Activated CD4-positive, alpha-beta T cell treated with anti-CD3 and anti-CD28 coated beads, Interleukin-2, amount 10 ng/mL, durations not matched to agents 24 days and 14 days (primary cell): ENCODE measurements at places on chromosomes 1 and 21. TPM values are rescaled to one million over a fixed set of nuclear protein-coding genes. Genes with fewer than 3 reads are reported as not detected.

- no peak for DNase-seq
Measured at GRCh38 chr1:114618606-114619005, 37.2 kb upstream of the BCAS2 start.

GRCh38 chr1:61116421-61116820, 34.1 kb downstream of the NFIA start:
- no peak for DNase-seq

- no peak for DNase-seq
Measured at GRCh38 chr1:27591622-27592021, 12.3 kb downstream of the AHDC1 start.

DNA sequence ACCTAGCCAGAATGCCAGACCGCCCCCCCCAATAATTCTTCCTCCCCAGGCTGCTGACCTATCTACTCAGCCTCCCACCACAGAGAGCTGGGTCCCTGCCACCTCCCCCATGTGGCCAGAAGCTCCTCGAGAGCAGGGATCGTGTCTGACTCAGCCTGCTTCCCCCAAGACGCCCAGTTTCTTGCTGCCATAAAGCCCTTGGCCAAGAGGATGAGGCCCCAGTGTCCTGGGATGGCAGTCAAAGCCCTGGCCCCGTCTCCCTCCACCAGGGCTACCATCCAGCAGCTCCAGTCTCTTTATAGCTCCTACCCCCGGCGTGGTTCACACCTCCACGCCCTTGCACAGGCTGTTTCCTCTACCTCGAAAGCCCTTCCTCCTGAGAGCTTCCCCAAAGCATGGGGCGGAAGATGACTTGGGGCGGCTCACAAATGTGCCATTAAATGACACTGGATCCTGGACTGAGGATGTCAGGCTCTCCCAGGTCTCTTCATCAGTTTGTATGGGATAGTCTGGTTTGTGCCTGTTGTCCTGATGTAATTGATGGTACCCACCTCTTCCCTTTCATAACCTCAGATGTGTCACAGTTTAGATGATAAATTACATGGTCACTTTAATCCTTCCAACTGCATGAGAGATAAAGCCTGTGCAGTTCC, 13.2 kb downstream of the ADGRB2 start:
- peak; percentile 66 for DNase-seq

DNA sequence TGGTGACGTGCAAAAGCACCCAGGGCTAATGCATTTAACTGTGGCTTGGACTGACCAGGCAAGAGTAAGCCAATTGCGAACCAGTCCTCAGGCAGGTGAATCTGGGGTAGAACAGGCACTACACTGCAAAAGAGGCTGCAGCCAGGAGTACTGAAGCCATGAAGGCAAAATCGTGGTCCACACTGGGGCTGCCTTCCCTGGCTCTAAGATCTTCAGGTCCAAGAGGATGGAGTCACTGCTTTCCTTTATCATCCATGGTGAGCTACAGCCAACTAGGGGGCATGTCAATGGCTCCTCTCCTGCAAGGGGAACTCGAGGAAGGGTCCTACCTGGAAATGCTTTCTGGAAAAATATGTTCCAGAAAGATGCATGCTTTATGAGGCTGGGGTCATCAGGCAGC, 100.6 kb upstream of the AJAP1 start:
- no peak for DNase-seq

DNA sequence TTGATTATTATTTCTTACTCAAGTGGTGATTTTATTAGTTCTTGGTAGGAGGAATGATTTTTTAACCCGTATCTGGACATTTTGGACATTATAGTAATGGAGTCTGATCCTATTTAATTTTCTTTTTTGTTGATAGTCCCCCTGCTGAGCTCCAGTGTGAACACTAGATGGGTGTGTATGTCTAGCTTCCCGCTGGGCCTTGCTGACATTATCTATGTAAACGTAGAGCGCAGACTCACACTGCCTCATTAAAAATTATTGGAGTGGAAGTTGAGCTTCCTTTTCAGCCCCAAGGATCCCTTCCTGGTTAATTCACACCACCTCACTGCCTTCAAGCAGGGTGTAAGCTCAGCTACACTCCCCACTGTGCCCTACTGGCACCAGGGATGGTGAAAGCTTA, 467.6 kb upstream of the PKN2 start:
- no peak for DNase-seq

GRCh38 chr1:184945678-184946412, 28.5 kb downstream of the NIBAN1 start:
- no peak for DNase-seq

- no peak for DNase-seq
Measured at GRCh38 chr21:42039911-42040351, 29.8 kb upstream of the ZBTB21 start.

- DNase-seq = no peak
Measured at GRCh38 chr1:164759144-164759920, 200.3 kb downstream of the PBX1 start.

- no peak for DNase-seq
Measured at GRCh38 chr1:203638950-203639349, 12.3 kb downstream of the ATP2B4 start.

GRCh38 chr1:41161846-41162245, 80.3 kb downstream of the SCMH1 start:
- no peak for DNase-seq

DNA sequence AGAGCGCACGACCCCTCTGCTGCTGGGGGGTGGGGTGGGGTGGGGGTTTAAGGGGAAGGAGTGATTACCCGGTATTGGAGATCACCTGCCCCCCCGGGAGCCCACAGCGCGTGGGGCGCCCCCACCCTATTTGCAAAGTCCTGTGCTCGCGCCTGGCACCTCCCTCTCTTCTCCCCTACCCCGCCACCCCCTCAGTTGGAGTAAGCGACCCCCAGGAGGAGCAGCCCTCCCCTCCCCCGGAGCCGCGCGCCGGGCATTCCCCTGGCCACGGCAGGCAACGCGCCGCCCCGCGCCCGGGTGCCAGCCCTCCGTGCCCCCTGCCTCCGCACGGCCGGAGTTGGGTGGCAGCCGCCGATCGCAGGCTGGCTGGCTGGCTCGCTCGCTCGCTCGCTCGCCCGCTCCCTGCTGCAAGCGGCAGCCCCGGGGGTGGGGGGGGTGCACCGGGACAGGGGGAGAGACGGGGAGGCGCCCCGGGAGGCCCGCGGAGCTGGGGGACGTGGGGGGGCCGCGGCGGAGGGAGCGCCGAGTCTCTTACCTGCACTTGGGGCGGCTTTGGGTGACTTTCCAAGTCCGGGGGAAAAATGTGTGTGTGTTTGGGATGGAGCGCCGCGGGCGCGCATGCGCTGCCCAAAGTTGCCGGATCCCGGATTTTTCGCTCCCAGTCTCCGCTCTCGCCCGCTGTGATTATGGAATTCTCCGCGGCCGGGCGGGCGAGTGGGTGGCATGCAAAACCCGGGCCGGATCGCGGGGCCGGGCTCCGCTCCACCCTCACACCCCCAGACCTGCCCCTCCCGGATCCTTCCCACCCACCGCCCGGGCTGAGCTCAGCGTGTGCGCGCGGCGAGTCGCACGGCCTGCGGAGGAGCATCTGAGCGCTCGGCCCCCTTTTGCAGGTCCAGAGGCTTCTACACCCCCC, at the start of gene CASZ1:
CASZ1 (minus strand) TSS at position 618 of the 916 bp plus-strand sequence. CDS start 102,757 bp downstream, outside the sequence.
- DNase-seq = no peak

DNA sequence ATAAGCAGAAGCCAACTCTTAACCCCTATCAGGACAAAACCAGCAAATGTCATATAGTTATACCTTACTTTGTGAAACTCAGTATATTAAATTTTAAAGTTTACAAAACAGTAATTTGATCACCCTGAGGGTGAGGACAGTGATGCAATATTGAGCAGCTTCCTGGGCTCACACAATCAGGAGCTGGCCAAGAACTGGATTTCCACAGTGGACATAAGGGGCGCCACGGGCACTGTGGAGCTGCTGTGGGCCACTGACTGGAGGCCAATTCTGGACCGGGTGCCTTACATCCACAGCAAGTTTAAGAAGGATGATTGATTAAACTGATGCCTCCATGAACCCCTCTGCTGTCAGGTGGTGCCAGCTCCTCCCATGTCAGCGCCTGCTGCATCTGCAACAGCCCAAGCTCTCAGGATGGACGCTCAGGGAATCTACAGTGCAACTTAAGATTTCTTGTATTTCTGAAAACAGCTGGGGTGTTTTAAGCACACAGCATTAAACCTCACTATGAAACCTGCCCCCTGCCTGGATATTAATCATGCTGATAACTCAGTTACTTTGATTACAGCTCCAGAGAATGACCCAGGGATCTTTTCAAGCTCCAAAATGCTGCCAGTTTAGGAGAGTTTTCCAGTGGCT, 55.9 kb downstream of the TOR3A start:
- DNase-seq = no peak

DNA sequence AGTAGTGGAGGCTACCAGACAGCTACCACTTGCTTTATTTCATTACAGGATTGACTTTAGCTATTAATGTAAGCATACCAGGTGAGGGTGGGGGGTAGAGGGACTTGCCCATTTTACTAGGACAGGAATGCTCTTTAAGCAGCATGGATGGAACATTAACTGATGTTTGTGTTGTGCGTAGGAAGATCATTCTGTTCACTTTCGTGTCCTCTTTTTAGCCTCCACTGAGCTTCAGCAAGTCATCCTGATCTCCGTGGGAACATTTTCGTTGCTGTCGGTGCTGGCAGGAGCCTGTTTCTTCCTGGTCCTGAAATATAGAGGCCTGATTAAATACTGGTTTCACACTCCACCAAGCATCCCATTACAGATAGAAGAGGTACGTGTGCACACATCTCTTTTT, 29.3 kb downstream of the IFNGR2 start:
- DNase-seq = no peak

DNA sequence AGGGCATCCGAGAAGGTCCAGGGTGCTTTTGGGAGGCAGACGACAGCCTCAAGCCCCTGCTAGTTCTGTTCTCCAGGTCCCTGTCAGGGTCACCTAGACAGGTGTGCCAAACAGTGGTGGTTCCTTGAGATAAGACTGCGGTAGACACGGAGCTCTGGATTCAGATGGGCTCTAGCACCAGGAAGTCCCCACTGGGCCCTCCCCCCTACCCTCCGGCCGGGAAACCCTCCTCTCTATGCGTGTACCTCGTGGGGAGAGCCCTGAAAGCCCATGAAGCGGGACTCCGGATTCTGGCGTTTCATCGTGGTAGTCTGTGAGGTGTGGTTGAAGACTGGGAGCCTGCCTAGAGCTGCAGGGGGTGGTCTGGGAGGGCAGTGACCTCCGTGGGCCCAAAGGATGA, 2.1 kb upstream of the KCNA2 start:
- no peak for DNase-seq

GRCh38 chr1:235006132-235006721, 122.4 kb downstream of the TOMM20 start:
- DNase-seq = peak; percentile 79

DNA sequence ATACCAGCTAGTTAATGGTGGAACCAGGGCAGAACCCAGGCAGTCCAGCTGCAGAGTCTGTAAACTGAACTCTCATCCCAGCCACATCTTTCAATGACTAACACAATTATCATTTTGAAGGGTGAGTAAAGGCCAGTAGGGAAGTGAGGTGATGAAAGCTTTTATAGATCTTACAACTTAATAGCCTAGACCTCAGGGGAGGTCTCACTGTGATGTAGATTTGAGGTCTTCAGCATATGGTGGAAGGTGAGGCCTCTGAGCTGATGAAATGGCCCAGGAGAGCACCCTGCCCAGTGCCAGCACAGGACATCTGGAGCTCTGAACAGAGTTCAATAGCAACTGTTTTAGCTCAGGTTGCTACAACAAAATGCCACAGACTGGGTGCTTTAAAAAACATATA, 44.8 kb upstream of the POU2F1 start:
- DNase-seq = no peak

DNA sequence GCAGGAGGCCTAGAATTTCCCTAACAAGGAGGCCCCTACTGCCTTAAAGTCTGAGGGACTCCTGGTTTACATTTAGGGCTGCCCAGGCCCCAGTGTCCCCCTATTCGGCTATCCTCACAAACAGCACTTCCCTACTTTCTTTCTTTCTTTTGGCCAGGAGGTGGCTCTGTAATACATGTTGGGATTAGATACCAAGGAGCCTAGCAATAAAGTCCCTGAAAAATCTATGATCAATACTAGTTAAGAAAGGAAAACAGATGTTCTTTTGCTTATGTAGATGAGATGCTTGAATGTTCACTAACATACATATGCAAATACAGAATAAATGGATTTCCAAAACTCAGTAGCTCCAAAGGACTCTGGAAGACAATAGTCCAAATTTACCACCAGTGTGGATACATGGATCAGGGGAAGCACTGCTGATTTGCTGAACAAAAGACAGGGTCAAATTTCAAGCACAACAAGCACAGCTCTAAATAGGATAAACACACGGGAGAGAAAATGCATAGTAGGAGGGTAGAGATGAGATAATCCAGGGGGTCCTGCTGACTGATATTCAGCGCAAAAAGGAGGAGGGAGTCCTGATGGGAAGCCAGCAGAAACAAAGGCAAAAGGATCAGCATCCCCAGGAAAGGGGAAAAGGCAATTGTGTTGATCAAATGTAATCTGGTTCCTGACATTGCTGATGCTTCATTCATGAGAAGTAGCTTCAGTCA, 240.0 kb downstream of the NUF2 start:
- DNase-seq = no peak

Gene FOXD2
- total RNA-seq = 0.07 and 0.09 TPM in 2 replicates

Gene CHIT1
- total RNA-seq = 0.21 and 0.70 TPM in 2 replicates

Gene CFAP141
- total RNA-seq = not detected in 2 replicates

Gene PHLDA3
- 11.7 and 12.0 TPM in 2 replicates for total RNA-seq

Gene KIF17
- not detected in 2 replicates for total RNA-seq

Gene NBPF14
- total RNA-seq = 20.0 and 20.5 TPM in 2 replicates

Gene NBPF1
- total RNA-seq = 4.2 and 5.1 TPM in 2 replicates

Gene ABL2
- total RNA-seq = 9.9 and 11.1 TPM in 2 replicates

Gene RBM15
- 55.6 and 57.1 TPM in 2 replicates for total RNA-seq

Gene GGPS1
- 30.8 and 33.9 TPM in 2 replicates for total RNA-seq

Gene RIPK4
- not detected in 2 replicates for total RNA-seq

Gene CCSAP
- total RNA-seq = 12.3 and 12.6 TPM in 2 replicates

Gene ZSWIM5
- 0.12 and 0.14 TPM in 2 replicates for total RNA-seq
